OCI-M1 (cell line): ENCODE measurements at places on chromosomes 2 and 18.

- peak; percentile 92 for DNase-seq
These were observed 20.6 kb upstream of the NDUFV2 start for GRCh38 chr18:9081940-9082339.

DNA sequence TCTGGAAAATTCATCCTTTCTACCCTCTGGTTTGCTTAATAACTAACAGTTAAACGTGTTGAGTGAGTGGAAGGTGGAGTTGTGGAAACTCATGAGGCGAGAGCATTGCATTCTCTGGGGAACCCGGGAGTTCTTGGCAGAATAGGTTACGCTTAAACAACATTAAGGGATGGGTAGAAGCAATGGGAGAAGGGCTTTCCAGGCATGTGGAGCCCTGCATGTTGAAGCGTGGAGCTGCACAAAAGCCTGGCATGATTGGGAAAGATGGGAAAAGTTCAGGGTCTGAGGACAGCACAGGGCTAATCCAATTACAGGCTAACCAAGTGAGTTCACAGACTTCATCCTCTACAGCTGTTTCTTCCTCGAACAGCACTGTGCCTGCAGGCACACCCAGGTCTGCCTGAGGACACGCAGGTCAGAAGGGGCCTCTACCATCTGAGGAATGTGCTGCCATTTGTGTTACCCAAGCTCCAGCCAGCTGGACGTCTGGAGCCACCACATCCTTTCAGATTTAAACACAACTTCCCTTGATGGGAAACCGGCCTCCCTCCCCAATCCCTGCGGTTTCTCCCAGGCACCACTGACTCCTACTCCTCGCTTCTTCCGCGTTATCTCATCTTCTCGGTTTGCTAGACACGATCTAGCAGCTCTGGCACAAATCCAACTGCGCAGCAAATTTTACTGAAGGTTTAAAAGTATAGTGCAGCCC is 164.2 kb downstream of the ANTXR1 start:
- peak; percentile 71 for DNase-seq

GRCh38 chr2:70546885-70547284 is 6.7 kb downstream of the TGFA start:
- DNase-seq: no peak

GRCh38 chr18:26383454-26384270 is 157.4 kb downstream of the TAF4B start:
- DNase-seq: peak; percentile 79

GRCh38 chr18:28359176-28359575 is 182.2 kb upstream of the CDH2 start:
- DNase-seq: no peak

DNA sequence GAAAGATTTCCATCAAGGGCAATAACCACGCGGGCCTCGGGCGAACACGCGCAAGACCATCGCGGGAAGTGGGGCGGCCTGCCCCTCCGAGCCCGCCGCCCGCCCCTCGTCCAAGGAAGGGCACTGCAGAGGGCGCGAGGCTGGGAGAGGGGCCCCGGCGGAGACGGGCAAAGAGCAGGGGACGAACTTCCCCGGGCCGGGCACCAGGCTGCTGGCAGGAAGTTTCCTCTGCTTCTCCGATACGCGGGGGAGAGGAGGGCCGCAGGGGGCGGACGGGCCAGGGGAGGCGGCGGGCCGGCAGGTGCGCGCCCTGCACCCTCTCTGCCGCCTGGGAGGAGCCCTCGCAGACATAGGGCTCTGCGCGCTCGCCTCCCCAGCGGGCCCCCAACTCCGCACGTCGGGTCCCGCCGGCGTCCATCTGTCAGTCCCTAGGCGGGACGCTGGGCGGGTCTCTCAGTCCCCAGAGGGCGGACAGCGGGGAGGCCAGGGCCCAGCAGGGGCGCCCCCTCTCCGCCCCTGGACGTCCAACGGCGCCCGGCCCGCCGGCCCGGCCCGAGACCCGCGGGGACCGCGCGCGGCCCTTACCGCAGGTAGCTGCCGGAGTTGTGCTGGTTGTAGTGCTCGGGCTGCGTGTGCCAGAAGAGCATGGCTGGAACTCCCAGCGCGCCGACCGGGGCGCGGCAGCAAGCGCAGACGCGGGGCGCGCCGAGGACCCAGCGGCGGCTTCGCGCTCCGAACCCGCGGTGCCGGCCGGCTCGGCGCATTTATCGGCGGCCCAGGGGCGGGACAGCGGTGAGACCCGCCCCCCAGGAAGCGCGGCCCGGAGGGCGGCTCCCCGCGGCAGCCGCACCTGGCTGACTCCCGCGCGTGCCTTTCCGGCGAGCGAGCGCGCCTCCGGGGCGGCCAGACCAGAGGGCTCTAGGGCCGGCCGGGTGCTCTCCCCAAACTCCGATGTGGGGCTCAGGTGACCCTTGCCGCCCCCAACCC is at the start of gene TFCP2L1:
Gene TFCP2L1 (minus strand): TSS at position 740 of the 987 bp plus-strand sequence. CDS start 93 bp downstream, at position 647.
- DNase-seq: no peak
